ENCODE measurements at places on chromosomes 4 and X.

- no peak for DNase-seq
Observed at GRCh38 chrX:57453901-57454300, 137.9 kb upstream of the ZXDB start.

DNA sequence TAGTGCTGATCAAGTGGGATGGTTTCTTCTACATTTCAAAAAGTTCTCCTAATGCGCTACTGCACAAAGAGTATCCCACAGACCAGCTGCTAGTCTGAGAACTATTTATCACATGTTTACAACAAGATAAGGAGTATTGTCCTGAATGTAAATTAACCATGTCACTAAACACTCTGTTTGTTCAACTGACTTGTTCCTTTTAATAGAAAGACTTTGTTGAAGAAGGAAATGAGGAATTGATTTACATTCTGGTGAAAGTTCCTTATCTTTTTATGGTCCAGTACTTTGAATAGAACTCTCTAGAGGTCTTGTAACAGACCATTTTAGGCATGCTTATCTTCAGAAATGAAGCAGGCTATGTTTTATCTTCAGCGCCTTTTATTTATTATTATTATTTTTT lies 67.3 kb upstream of the IL13RA1 start:
- no peak for DNase-seq

DNA sequence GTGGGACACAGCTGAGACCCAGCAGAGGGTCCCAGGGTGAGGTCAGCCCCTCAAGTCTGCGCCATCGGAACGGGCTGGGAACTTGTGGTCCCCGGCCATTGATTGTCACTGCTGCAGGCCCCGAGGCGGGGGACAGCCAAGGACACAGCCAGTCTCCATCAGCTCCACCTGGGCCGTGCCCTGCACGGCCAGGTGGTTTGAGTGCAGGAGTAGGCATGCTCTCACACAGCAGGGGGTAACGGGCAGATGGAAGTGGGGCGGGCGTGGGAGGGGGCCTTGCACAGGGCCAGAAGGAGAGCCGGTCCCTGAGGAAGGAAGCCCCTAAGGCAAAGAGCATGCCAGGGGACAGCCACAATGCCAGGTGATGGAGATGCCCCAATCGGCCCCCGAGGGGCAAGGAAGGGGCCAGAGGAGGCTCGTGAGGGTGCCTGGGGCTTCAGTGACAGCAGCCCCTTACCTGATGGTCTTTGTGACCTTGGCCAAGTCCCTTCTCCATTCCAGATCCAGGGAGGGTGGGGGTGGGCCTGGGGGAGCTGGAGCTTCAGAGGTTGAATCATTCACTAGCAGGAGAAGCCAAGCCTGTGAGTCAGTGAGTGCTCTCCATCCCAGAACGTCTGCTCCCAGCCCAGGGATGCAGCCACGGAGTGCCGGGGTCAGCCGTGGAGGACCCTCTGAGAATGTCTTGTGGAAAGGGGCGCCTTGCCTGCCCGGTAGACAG lies 2.3 kb downstream of the ATP2B3 start:
- no peak for DNase-seq

DNA sequence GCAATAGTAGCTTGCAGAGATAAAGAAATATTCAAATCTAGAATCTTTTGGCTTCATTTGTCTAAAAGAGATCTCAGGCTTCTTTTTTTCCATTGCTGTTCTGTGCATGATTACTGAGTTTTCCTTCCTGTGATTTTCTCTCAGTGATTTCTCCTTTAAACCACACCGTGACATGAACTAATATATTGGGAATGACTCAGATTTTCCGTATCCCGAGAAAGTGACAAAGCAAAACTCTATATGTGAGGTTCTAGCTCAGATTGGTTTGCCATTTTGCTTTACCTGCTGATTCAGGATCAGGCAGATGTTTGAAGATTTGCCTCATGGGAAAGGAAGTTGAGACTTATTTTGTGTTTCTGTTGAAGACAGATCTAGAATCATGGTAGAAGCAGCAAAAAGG lies 59.4 kb downstream of the MTHFD2L start:
- no peak for DNase-seq

GRCh38 chrX:105870445-105870844 lies 48.1 kb downstream of the NRK start:
- DNase-seq: no peak

DNA sequence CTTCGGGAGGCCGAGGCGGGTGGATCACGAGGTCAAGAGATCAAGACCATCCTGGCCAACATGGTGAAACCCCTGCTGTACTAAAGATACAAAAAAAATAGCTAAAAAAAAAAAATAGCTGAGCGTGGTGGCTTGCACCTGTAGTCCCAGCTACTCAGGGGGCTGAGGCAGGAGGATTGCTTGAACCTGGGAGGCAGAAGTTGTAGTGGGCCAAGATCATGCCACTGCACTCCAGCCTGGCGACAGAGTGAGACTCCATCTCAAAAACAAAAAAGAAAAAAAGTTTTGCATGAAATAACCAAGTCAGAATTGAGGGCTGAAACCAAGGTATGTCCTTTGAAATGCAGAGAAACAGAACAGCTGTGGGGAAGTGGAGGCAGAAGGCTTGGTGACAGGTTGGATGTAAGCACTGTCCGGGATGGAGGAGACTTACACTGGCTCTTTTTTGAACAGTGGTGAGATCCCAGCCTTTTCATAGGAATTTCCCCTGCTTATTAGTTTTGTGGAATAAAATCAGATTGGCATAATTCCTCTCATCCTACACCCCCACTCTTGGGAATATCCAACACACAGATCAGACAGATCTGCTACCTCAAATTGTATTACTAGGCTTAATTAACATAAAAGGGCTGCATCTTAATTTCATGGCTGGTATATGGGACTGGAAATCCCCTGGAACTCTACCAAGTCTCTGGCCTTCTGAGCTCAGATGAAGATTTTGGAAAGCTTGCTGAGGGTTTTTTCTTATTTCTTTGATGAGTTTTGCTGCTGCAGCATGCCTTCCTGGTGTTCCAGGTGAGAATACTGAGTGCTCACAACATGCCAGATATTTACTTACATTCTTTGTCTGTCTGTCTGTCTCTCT lies 18.8 kb upstream of the C4orf36 start:
- DNase-seq: no peak

DNA sequence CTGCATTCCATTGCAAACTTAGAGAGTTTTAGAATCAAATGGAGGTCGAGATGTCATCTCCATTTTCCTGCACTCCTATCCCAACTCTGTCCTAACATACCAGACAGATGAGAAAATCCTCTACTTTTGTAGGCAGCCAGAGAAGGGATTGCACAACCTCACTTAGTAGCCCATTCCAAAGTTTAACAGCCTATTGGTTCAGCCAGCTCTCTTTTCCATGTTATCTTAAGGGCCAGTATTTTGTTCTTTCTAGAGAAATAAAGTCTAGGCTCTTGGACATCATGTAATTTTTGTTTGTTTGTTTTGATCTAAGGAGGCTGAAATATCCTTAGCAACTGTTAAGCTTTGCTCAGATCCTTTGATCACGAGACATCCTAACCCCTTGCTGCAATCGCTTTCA lies 173.0 kb downstream of the COX18 start:
- no peak for DNase-seq

- no peak for DNase-seq
Observed at GRCh38 chr4:152185786-152186550, 349.9 kb downstream of the FBXW7 start.

DNA sequence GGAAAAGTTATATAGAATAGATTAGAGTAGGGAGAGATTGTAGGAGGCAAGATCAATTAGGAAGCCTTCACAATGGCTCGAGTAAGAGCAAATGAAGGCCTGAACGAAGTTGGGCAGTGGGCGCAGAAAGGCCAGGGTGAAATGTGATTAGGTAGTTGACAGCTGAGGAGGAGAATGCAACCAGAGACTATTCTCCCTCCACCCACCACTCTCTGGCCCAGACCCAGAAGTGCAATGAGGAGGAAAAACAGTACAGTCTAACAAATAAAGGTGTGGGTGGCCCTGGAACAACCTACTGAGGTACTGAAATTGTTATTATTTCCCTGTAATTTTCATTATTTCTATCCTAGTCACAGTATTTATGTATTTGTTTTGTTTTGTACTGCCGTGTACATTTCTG lies 176.7 kb downstream of the SLC39A8 start:
- DNase-seq: no peak

GRCh38 chr4:80422727-80423404 lies 87.3 kb downstream of the CFAP299 start:
- no peak for DNase-seq

GRCh38 chr4:78145622-78146021 lies 88.5 kb downstream of the FRAS1 start:
- DNase-seq: no peak

- DNase-seq: no peak
Observed at GRCh38 chrX:50988649-50989048, 78.1 kb downstream of the BMP15 start.

DNA sequence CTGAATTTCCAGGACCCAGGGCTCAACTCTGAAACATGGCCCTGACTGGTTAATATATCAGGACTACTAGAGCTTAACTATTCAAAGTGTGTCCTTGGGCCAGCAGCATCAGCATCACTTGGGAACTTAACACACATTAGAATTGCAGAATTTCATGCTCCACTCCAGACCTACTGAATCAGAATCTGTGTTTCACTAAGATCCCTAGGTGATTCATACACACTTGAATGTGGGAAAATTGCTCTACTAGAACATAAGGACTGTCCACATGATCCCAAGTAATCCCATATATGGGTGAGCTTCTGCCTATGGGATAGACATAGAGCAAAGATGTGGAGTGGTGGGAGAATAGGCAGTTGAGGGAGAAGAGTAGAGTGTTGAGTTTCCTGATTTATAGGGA lies 192.5 kb upstream of the CLNK start:
- DNase-seq: no peak
